GDM1 (cell line): ENCODE measurements at places on chromosomes 12 and 14.

DNA sequence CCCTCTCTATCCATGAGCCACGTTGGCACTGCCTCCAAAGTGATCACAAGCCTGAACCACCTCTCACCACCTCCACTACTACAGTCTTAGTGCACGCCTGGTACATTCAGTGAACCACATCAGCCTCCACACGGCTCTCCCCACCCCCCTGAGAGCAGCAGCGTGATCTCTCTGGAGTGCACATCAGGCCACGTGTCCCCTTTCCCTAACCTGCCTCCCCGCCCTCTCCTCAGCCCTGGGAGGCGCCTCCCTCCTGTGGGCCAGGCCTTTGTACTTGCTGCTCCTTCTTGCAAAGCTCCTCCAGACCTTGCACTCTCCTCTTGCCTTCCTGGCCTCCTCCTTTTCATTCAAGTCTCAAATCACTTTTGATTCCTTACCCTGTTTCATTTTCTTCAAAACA lies 49.8 kb downstream of the SLC6A12 start:
- no peak for DNase-seq

DNA sequence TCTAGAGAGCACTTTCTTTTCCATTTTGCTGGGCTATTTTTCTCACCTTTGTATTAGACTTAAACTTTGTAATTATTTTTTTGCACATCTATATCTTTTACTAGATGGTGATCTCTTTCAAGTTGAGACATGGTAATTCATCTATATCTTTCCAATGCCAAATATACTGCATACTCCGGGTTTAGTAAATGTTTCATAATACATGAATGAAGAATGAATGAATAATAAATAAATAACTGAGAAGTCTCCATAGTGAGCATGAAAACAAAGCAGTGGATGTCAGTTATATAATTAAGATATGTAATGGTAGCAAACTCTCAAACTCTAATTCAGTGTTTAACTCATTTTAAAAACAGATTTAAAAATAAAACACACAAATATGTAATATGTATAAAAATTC lies 342.5 kb upstream of the KITLG start:
- DNase-seq, result no peak

GRCh38 chr12:93167841-93168492 lies 209.8 kb upstream of the NUDT4 start:
- DNase-seq, result no peak

DNA sequence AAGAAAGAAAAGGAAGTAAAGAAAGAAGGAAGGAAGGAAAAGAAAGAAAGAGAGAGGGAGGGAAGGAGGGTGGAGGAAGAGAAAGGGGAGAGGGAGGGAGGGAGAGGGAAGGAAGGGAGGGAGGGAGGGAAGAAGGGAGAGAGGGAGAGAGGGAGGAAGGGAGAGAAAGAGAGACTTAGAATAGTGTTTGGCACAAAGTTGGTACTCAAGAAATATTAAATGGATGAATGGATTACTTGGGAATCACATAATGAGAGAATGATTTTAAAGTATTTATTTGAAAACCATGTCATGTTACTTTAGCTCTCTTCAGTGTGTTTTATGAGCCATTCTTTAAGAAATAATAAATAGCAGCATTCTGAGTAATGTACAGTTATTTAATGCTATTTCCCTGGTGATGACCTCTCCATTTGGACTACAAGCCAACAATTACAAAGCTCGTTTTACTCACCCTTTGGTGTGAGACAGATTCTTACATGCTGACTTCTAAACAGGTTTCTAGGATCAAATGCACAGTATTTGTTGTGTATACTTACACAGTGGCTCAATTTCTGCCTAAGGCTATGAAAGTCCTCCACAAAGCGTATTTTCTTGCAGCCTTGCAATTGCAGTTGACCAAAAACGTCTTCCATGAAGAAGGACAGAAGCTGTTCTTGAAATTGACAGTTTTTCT lies 861 bp downstream of the IL26 start:
- DNase-seq, result no peak

GRCh38 chr14:102318781-102319276 lies 717 bp upstream of the ZNF839 start:
- no peak for DNase-seq

DNA sequence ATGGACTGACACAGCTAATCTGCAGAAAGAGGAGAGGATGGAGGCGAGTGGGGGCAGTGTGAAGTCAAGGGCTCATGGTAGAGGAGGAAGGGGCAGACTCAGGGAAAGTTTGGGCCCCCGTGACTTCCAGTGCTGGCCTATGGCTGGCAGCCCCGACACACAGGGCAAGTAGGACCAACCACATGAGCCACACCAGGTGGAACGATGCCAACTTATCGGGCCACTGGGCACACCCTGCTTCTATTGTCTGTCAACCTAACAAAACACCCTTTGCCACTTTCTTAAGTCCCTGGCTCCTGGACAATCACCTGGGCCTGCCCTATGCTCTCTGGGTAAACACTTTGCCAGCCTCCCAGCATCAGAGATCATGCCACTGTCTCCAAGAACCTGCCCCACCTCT lies 65.2 kb upstream of the PSMC1 start:
- DNase-seq, result no peak

- DNase-seq, result no peak
Measured at GRCh38 chr14:96497586-96497985, 4.6 kb upstream of the PAPOLA start.

DNA sequence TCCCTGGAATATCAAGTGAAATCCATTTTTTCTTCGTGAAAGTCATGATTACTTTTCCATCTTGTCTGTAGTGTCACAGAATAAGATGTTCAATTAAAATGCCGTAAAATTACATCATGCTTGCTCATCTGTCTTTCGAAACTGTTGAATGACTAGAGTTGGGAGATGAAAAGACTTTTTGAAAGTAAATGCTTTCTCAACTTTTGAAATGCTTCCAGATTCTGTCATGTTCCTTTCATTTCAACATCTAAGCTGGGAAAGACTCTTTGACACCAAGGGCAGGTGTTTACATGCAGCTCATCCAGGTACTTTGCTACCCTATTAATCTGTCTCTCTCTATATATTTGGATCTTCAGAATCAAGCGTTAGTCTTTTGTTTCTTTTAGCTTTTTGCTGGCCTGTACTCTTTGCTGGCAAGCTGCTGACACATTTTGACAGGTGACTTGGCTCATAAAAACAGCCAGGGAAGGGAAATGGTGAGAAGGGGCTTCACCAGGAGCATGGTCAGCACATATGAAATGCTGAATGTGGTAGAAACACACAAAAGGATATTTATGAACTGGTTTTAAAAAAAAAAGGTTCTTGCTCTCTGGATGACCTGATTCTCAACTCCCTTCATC lies 77.0 kb upstream of the METAP2 start:
- no peak for DNase-seq

DNA sequence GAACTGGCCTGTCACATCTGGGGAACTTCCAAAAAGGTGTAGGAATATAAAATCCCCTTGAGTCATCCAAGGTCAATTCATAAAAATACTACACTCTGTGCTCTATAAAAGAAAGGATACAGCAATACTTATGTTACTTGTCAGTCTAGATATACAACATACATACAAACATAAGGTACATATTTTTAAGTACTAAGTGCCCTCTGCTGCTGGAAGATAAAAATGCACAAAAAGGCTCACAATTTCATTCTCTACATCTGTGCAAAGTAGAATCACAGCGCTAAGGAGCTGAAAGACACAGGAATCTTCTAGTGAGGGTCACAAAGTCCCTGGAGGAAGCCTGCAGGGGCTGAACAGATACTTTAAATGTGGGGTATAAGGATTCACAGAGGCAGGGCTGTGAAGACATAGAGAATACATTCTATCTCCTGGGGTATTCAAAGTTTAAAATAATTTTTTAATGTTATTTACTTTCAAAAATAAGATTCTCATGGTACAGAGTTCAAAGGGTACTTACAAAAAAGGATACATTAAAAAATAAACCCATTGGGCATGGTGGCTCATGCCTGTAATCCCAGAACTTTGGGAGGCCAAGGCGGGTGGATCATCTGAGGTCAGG lies 10.2 kb upstream of the GOLGA5 start:
- peak; percentile 39 for DNase-seq

DNA sequence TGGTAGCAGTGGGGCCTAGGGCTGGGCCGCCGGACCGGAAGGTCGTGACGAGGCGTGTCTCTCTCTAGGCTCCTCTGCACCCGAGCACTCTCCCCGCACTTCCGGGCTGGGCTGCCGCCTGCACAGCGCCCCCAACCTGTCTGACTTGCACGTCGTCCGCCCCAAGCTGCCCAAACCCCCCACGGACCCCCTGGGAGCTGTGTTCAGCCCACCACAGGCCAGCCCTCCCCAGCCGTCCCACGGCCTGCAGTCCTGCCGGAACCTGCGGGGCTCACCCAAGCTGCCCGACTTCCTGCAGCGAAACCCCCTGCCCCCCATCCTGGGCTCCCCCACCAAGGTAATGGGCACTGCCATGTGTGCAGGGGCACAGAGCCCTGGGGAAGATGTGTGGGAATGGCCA lies 13.3 kb upstream of the PUS1 start:
- no peak for DNase-seq

DNA sequence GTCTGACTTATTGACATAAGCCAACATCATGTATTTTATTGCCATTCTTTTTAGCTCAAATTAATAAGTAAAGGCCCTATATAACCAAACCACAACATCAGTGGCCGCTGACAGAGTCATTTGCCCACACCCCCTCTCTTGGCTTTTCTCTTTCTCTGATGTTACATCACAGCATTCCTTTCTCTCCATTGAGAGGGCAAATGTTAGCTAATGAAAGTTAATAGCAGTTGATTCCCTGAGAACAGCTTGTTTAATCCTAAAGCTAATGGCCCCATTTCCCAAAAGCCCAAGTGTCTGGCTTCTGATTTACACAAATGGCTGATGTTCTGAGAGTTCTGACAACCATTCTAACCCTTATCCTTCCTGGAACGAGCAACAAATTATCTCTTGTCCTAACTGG lies 308.8 kb downstream of the SNAPC1 start:
- no peak for DNase-seq

- DNase-seq, result peak; percentile 34
Measured at GRCh38 chr12:6465467-6466183, 4.9 kb downstream of the VAMP1 start.
